ENCODE measurements at places on chromosomes 16 and 17.

DNA sequence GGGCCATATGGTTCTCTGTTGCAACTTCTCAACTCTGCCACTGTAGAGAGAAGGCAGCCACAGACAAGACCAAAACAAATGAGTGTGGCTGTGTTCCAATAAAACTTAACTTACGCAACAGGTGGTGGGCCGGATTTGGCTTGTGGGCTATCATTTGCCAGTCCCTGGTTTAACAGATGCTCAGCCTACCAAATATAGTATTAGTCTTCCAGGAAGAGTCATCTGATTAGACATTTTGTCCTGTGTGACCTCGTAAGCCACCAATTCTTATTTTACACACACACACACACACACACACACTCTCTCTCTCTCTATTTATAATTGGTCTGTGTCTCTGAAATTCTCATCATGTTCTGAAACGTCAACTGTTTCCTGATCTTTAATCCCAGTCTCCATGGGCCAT is 245.9 kb downstream of the XYLT1 start:
- H3K27ac ChIP-seq, result peak overlapping the region; percentile 21
- H3K36me3 ChIP-seq, result peaks cover 18% of the 10 kb centered on the region
- H3K4me3 ChIP-seq, result no peak overlapping the region
- H3K27me3 ChIP-seq, result no peaks in the 10 kb centered on the region
- DNase-seq, result peak; percentile 59

- H3K27me3 ChIP-seq, result no peaks in the 10 kb centered on the region
- no peak overlapping the region for H3K27ac ChIP-seq
- no peak for DNase-seq
- H3K4me3 ChIP-seq, result no peak overlapping the region
- H3K4me1 ChIP-seq, result peaks cover 11% of the 10 kb centered on the region
- no peaks in the 10 kb centered on the region for H3K36me3 ChIP-seq
Observed at GRCh38 chr17:73013301-73013700, 79.2 kb downstream of the SLC39A11 start.

- peak within 1 kb of the TSS; percentile 89 for H3K27ac ChIP-seq
- peaks cover 1% of the 10 kb centered on the region for H3K27me3 ChIP-seq
- peak within 1 kb of the TSS; percentile 89 for H3K4me3 ChIP-seq
- peak; percentile 92 for DNase-seq
- peaks cover 36% of the 10 kb centered on the region for H3K36me3 ChIP-seq
Observed at GRCh38 chr17:6755731-6756184, at the start of gene XAF1. Gene XAF1, plus strand, starts transcription at chr17:6756046. Its CDS starts 33 bp downstream, at chr17:6756079.

DNA sequence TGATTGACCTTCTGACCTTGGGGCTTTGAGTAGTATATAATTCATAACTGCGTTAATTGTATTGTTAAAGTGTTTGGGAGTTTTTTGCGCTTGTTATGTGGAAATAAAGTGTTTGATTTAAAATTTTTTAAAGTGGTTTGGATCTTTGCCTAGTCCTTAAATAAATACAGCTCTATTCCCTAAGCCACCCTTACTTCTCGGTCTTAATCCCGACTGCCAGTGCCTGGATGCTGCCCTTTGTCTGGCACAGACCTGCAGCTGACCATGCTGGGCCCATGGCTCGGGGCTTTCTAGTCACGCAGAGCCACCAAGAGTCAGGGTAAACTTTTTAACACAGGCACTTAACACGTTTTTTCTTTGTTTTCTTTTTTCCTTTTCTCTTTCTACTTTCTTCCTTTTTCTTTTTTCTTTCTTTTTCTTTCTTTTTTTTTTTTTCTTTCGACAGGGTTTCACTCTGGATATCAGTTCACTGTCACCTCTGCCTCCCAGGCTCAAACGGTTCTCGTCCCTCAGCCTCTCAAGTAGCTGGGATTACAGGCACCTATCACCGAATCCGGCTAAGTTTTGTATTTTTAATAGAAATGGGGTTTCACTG is 19.6 kb upstream of the SLC5A11 start:
- no peaks in the 10 kb centered on the region for H3K27me3 ChIP-seq
- H3K4me1 ChIP-seq, result no peaks in the 10 kb centered on the region
- no peak overlapping the region for H3K27ac ChIP-seq
- no peak overlapping the region for H3K4me3 ChIP-seq
- H3K36me3 ChIP-seq, result peaks cover 32% of the 10 kb centered on the region
- no peak for DNase-seq

DNA sequence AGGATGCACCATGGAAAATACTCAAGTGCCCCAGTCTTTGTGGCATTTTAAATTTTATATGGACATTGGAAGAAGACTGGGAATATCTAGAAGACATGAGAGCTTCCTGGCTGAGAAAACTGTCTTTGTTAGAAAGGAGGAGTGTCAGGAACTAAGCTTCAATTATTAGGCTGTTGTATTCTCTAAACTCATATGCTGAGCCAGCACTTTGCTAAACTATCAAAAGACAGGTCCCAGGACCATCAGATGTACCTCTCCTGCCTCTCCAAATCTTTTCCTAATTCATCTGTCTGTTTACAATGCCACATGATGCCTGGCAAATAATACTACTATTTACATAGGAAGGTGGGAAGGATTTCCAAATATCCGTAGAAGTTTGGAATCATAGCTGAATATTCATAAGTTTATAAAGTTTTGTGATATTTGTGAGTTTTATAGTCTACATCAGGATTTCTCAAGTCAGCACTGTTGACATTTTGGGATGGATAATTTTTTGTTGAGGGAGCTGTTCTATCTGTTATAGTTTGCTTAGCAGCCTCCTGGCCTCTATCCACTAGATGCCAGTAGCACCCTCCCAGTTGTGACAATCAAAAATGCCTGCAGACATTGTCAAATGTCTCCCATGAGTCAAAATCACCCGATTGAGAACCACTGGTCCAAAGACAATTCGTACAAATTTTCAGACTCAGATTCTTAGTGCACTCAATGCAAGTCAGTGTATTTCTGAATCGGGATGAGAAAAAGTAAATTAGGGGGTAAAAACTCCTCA is 61.2 kb upstream of the NETO2 start:
- H3K4me1 ChIP-seq, result no peaks in the 10 kb centered on the region
- DNase-seq, result no peak
- H3K36me3 ChIP-seq, result no peaks in the 10 kb centered on the region
- H3K27me3 ChIP-seq, result no peaks in the 10 kb centered on the region

- H3K27me3 ChIP-seq, result no peaks in the 10 kb centered on the region
- H3K27ac ChIP-seq, result no peak overlapping the region
- no peak for DNase-seq
- H3K4me1 ChIP-seq, result no peaks in the 10 kb centered on the region
Observed at GRCh38 chr16:22312897-22313781, 15.9 kb downstream of the POLR3E start.

DNA sequence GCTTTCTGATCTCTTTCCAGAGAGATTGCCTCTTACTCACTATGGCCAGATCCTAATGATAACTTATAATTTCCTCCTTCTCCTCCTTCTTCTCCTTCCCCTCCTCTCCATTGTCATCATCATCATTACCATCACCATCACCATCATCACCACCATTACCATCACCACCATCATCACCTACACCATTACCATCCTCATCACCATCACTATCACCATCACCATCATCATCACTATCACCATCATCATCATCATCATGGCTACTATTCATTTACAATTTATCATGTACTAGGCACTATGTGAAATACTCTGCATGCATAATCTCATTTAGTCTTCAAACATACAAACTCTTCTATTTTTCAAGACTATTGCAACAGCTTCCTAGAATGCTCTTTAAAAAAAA is 540.9 kb upstream of the C16orf82 start:
- no peaks in the 10 kb centered on the region for H3K4me1 ChIP-seq
- H3K36me3 ChIP-seq, result no peaks in the 10 kb centered on the region
- no peak for DNase-seq
- no peak overlapping the region for H3K27ac ChIP-seq

GRCh38 chr17:12815642-12816141 is 26.4 kb downstream of the ARHGAP44 start:
- no peak for DNase-seq
- H3K4me1 ChIP-seq, result no peaks in the 10 kb centered on the region
- no peaks in the 10 kb centered on the region for H3K36me3 ChIP-seq
- no peak overlapping the region for H3K27ac ChIP-seq

DNA sequence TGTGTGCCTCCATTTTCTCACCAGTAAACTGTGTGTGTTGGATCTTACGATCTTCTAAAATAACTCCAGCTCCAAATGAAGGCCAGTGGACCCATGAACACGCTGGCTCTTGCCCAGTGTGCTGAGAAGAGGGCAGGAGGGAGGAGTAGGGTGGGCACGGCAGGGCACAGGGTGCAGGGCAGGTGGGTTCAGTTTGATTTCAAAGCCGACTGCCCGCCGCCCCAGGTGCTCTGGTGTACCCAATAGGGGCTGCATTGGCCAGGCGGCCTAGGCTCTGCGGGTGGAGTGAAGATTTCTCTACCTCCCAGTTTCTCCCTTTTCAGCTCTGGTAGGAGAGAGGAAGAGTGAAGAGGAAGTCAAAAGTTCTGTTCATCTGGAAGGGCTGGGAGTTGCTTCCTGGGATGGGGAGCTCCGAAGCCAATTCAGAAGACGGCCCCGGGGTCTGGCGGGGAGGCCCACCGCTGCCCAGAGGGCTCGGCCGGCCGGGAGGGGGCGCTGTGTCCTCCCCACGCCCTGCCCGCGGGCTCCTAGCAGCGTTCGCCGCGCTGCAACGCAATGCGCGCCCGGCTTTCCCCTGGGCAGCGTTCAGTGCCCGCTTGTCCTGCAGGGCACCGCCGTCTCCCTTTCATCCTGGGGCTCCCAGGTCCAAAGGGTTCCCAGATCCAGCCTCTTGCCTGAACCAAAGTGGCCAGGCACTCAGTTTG is 1.1 kb upstream of the CRHR1 start:
- H3K4me3 ChIP-seq, result peak overlapping the region; percentile 74
- no peaks in the 10 kb centered on the region for H3K36me3 ChIP-seq
- peaks cover 4% of the 10 kb centered on the region for H3K4me1 ChIP-seq
- H3K27me3 ChIP-seq, result peaks cover 61% of the 10 kb centered on the region
- H3K27ac ChIP-seq, result no peak overlapping the region

DNA sequence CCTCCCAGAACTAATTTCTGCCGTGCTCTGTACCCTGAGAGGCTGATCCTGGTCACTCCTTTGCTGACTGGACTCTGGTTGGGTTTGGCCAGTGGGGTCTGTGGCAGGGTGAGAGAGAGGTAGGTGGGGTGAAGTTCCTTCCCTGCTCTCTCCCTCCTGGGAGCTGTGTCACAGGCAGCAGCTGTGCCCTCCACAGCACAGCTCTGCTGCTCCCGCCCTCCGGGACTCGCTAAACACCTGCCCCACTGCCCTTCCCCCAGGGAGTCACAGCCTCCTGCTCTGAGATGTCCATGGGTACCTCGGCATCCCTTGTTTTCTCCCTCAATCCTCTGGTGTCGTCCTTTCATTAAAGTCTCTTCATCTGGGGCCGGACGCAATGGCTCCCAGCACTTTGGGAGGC is 66.4 kb downstream of the SRCIN1 start:
- no peaks in the 10 kb centered on the region for H3K36me3 ChIP-seq
- no peak for DNase-seq
- H3K4me1 ChIP-seq, result no peaks in the 10 kb centered on the region
- no peak overlapping the region for H3K27ac ChIP-seq

DNA sequence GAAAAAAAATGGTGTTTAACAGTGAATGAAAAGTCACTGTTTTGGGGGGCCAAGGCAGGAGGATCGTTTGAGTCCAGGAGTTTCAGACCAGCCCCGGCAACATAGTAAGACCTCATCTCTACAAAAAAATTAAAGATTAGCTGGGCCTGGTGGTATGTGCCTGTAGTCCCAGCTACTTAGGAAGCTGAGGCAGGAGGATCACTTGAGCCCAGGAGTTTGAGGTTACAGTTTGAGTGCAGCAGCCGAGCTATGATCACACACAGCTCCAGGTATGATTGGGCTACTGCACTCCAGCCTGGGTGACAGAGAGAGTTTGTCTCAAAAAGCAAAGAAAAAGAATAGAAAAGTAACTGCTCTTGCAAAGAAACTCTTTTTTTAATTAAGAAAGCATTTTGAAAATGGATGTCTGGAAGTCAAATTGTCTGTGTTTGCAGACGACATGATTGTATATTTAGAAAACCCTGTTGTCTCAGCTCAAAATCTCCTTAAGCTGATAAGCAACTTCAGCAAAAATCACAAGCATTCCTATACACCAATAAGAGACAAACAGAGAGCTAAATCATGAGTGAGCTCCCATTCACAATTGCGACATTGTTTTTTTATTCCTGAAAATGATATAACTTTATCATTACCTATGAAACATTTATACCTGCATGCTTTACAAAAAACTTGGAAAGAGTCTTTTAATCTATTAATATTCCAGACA is 20.5 kb upstream of the CPD start:
- H3K27me3 ChIP-seq, result no peaks in the 10 kb centered on the region
- peaks cover 14% of the 10 kb centered on the region for H3K4me1 ChIP-seq
- no peak for DNase-seq

DNA sequence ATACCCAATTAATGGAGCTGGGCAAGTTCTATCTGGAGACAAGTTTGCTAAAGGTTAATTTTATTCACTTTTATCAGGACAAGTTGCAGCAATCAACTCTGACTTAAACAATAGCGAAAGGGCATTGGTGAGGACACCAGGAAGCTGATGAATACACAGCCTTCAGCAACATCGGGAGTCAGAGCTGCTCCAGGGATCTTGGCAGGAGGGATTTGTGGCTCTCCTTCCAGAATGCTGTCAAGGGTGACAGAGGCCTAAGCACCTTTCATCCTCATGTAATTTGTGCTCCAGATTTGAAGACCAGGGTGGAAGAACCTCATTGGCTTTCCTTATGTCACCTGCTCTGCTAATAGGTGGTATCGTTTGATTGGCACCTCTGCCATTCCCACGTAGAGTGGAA is 485.6 kb downstream of the NPIPA7 start:
- H3K27ac ChIP-seq, result no peak overlapping the region
- no peaks in the 10 kb centered on the region for H3K36me3 ChIP-seq
- peaks cover 2% of the 10 kb centered on the region for H3K4me1 ChIP-seq
- DNase-seq, result no peak

GRCh38 chr17:6903326-6903900 is 71.9 kb upstream of the TEKT1 start:
- no peaks in the 10 kb centered on the region for H3K36me3 ChIP-seq
- H3K27me3 ChIP-seq, result no peaks in the 10 kb centered on the region
- H3K4me1 ChIP-seq, result no peaks in the 10 kb centered on the region

GRCh38 chr16:89550421-89551007 is 10.0 kb upstream of the RPL13 start:
- peaks cover 37% of the 10 kb centered on the region for H3K36me3 ChIP-seq
- no peaks in the 10 kb centered on the region for H3K27me3 ChIP-seq
- H3K4me3 ChIP-seq, result no peak overlapping the region

GRCh38 chr16:19380328-19380727 is 37.4 kb upstream of the TMC5 start:
- peaks cover 35% of the 10 kb centered on the region for H3K4me1 ChIP-seq
- DNase-seq, result peak; percentile 74
- peak overlapping the region; percentile 91 for H3K27ac ChIP-seq
- H3K36me3 ChIP-seq, result no peaks in the 10 kb centered on the region

Data from activated CD4-positive, alpha-beta T cell treated with anti-CD3 and anti-CD28 coated beads, Interleukin-2, amount 10 ng/mL, durations not matched to agents 24 days and 14 days (primary cell).